ENCODE measurements at places on chromosomes 3 and 15.

GRCh38 chr3:14474363-14475081 lies 65.6 kb downstream of the GRIP2 start:
- DNase-seq = no peak

GRCh38 chr3:189779166-189779565 lies 148.0 kb downstream of the TP63 start:
- no peak for DNase-seq

GRCh38 chr3:175836617-175837016 lies 977.5 kb downstream of the NAALADL2 start:
- DNase-seq = no peak

DNA sequence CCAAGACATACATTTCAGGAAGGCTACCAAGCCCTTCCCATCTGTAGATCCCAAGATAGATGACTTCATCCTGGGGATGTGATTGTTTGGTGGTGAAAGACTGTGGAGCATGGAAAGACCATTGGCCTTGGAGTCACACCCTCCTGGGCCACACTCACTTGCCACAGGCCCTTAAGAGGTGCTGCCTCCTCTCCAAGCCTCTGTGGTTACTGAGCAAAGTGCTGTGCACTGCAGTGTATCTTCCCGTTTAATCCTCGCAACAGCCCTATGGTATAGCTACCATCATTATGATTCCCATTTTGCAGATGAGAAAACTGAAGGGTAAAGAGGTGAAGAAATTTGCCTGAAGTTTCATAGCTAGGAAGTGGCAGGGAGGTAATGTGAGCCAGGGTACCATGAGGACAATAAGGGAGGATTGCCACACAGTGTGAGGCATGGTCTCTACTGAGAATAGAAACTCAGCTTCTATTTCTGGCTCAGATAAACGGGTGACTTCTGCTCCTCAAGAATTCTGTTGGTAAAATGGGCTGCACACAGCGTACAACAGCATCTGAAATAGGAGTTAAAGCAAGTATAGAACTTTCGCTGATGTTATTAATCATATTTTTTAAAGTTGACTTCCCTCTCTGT lies 23.9 kb upstream of the RHO start:
- no peak for DNase-seq

GRCh38 chr3:52019352-52020080 lies 23.8 kb upstream of the RPL29 start:
- no peak for DNase-seq

GRCh38 chr15:101013769-101014675 lies 94.9 kb downstream of the LRRK1 start:
- no peak for DNase-seq

DNA sequence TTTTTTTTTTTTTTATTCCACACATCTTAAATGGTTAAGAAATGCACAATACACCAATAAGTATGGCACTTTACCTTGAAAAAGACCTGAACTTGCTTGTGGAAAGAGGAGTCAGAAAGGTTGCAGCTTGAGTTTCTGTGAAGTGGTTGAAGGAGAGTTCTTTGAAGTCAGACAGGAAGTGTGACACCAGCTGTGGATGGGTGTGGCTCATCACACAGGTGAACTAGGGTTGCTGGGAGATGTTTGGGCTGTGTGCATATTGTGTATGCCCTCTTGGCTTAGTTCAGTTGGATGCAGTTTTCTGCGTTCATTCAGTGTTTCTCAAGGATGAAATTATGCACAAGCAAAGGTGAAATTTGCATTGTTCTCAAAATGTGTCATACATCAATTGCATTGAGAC lies 6.3 kb downstream of the AEN start:
- no peak for DNase-seq

GRCh38 chr3:72149645-72150300 lies 364.8 kb upstream of the PROK2 start:
- no peak for DNase-seq

GRCh38 chr3:42180901-42181300 lies 85.1 kb downstream of the CCK start:
- DNase-seq = no peak

DNA sequence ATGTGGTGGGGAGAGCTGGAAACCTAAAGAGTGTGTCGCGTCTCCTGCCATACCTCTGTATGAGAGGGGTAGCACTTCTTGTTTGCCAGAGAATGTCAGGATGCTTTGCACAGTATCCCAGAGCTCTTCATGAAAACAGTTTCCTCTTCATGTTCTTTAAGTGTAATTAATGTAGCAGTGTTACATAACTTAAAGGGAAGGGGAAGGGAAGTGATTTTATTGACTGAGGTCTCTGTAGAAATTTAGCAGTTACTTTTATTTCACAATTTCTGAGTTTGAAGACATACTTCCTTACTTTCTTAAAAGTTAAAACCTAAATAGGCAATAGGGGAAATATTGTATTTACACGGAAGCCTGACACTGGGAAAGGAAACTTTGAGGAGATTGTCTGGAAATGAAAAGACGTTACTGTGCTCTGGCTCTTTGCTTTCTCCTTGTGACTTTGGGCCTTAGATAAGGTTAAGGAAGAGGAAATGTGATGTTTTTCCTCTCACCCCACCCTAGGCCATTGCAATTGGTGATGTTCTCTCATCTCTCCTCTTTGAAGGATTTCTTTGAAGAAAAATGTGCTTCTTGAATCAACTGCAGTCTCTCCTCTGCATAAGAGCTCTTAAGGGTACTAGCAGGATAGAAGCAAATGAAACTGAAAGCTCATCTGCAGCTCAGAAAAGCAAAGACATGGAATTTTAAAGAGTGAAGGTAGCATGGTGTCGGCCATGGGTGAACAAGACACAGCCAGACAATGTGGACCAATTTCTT lies 6.0 kb downstream of the NXPE3 start:
- no peak for DNase-seq

- DNase-seq = peak; percentile 84
Observed at GRCh38 chr3:152268555-152269055, at the start of gene MBNL1. Gene MBNL1 (plus strand): TSS chr3:152268929. CDS start chr3:152300194, 31,265 bp downstream.

DNA sequence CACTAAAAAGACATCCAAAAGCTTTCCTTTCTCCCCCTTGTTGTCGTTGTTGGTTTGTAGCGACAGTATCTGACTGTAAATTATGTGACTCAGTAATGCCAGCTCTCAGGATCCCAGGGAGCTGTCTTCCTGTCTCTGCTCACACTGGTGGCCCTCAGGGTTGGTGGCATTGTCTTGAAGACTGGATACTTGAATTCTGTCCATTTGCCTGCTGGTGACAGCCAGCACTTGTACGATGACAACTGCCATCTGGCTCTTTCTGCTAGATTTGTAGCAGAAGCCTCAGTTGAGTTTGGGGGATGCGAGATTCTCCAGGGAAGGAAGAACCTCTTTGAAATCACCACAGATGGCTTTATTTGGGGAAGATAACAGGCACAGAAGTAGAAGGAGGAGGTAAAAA lies 120.8 kb downstream of the ARPP21 start:
- no peak for DNase-seq

DNA sequence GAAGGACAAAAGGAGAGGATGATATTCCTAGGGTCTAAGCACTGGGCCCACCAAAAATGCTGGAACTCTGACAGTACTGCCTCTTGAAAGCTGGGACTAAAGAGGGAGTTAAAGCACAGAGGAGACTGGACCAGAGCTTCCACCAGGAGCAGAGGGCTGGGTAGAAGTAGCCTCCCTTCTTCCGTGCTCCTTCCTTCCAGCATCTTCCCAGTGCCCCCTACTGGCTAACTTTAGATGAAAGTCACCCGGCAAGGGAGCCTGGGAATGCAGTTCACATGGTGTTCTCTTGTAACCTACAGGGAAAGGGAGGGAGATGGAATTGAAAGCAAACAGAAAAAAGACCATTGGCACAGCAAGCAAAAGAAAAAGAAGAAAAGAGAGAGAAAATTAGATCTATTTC lies 106.1 kb upstream of the COL8A1 start:
- DNase-seq = no peak

GRCh38 chr3:170565495-170565894 lies 20.4 kb downstream of the SLC7A14 start:
- DNase-seq = no peak

DNA sequence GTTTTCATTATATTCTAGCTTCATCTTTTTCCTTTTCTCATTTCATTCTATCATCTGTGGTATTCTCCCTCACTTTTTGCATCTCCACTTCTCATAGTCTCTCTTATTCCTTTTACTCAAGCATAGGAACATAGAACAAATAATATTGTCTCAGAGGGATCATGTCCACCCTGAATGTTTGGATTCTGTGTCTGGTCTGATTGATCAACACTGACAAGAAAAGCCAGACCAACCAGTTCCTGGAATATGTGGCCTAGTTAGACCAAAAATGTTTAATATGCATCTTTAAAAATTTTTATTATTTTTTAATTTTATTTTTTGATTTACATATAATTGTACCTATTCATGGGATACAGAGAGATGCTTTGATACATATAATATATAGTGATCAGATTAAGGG lies 212.0 kb upstream of the ALCAM start:
- no peak for DNase-seq

GRCh38 chr3:36814066-36814717 lies 49.8 kb upstream of the DCLK3 start:
- DNase-seq = no peak

GRCh38 chr3:180123928-180124327 lies 87.2 kb upstream of the PEX5L start:
- no peak for DNase-seq

GRCh38 chr3:72655131-72655551 lies 193.1 kb downstream of the SHQ1 start:
- no peak for DNase-seq

- no peak for DNase-seq
Observed at GRCh38 chr3:192802957-192803899, 75.9 kb upstream of the FGF12 start.

DNA sequence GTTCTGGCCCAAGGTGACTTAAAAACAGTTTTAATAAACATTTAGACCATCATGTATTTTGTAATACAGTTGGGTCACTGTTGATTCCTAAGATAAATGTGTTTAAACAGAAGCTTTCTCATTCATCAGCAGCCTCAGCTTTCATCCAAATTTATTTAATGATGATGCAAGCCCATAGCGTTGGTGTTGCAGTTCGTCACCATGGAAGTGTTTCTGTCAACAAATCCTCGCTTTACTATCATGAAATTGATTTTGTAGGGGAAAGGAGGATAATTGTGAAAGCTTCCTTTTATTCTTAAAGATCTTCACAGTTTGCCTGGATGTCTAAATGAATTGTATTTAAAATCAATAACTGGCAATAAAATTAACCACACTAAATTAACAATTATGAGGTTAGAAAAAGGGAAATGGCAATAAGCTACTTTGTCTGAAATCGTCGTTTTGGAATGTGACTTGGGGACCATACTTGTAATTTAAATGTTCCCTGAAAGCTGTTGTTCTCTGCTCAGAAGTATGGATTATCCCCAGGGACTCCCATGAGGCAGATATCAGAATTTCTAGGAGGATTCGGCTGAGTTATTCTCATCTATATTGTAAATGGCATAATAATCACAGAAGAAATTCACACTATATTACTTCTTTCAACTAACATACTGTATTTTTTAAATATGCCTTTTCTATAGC lies 29.0 kb downstream of the CMSS1 start:
- DNase-seq = no peak

- DNase-seq = no peak
Observed at GRCh38 chr3:58163234-58163633, 47.5 kb downstream of the DNASE1L3 start.

GRCh38 chr3:60160111-60160821 lies 1091.0 kb downstream of the FHIT start:
- DNase-seq = no peak

GRCh38 chr15:73932381-73933191 lies 6.3 kb downstream of the LOXL1 start:
- no peak for DNase-seq

DNA sequence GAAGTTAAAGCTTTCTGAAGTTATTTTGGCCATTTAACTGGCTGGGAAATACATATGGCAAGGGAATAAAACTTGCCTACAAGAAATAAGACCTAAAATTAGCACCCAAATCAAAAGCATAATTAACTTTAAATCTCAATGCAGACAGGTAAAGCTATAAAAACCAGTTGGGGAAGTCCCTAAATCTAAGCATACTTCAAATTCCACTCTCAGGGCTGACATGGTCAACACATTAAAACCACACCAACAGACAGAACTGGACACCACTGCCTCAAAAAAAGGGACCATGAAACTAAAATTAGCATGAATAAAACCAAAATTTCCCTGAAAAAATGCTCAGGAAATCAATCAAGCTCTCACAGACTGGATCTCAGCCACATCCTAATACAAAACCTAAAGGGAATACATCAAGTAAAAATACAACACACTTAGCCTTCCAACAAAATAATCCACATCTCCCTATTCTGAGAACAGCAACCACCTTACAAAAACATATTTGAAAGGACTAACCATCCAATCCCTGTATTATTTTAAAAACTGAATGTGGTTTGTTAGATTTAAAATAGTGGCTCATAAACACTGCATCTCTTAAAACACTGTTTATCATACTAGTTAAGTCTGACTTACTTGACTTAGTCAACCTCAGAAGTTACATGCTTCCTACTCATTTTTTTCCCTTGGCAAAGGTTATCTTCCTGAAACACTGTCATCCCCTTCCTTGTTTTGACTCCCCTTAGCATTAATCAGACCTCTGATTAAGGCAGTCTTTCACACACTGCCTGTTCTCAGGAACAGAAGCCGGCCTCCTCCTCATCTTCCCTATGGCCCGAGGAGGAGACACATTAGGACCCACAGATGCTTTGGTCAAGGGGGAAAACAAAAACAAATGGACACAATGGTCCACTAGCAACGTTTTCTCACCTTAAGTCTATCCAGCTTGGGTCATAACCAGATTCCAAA lies 8.3 kb downstream of the TRA2B start:
- DNase-seq = no peak

- no peak for DNase-seq
Observed at GRCh38 chr3:48598323-48599076, 3.4 kb upstream of the COL7A1 start.

DNA sequence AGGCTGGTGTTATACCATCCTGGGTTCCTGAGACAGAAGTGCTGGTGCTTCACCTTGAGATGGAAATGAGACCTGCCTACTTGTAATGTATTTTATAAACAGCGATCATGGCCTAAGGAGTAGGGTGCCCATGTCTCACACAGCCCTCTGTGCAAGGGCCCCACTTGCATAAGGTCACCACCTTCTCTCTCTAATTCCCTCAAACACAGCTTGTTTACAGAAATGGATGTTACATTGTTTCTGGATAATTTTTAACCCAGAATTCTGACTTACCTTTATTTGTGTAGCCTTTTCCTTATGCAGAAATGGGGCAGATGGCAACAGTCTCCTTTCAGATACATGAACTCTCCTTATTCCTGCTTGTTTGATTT lies 95.1 kb upstream of the UMPS start:
- no peak for DNase-seq

- DNase-seq = no peak
Observed at GRCh38 chr3:71628522-71628921, 45.0 kb upstream of the FOXP1 start.

GRCh38 chr3:108804437-108804836 lies 18.1 kb upstream of the TRAT1 start:
- DNase-seq = no peak

DNA sequence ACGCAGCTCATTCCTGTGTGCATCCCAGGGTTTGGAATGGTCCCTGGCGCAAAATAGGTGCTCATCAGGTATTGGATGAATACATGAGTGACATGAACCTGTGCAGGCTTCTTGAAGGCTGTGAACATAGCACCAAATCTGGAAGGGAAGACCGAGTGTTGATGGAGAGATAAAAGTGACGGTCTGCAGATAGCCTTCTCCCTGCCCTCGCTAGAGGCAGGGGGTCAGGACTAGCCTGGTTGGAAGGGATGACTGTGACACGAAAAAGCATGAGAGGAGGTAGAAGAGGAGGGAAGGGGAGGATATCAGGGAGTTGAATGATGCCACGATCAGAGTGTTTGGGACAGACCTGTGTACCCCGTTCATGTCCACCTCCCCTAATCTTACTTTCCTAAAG lies 267.1 kb downstream of the XXYLT1 start:
- DNase-seq = no peak
